CD8-positive, alpha-beta memory T cell (primary cell): ENCODE measurements at places on chromosomes 4 and X.

DNA sequence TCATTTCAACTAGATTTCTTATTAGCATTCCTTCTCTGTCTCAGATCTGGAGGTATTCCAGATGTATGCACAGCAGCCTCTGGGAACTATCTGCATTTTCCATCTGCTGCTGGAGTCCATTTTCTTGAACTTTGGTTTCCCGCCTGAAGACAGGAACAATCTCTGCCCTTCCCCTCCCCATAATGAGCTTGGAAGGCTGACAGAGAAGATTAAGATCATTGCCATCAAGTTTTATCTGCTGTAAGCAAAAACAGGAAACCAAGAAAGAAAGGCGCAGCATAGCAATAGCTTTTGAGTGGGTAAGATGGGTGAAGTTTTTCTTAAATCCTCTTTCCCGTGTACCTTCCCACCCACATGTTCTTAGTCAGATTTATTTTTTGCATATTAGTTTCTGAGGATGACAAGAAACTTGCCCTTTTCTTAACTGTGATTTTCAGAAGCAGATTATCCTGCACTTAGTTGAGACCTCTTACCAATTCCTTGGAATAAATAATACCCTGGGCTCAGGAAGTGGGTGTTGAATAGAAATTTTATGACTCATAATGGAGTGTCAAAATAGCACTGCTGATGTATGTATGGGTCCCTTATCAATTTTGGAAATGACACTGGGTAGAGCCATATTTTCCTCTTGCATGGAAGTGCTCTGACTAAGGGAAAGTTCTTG, 78.3 kb downstream of the CT47B1 start:
- DNase-seq = no peak

- no peak for DNase-seq
Measured at GRCh38 chr4:16415751-16416150, 189.5 kb upstream of the TAPT1 start.

GRCh38 chrX:129779747-129780146, at the start of gene SASH3:
TSS of gene SASH3 (plus strand) at chrX:129779949. CDS start at chrX:129780098, 149 bp downstream.
- DNase-seq = peak; percentile 60

DNA sequence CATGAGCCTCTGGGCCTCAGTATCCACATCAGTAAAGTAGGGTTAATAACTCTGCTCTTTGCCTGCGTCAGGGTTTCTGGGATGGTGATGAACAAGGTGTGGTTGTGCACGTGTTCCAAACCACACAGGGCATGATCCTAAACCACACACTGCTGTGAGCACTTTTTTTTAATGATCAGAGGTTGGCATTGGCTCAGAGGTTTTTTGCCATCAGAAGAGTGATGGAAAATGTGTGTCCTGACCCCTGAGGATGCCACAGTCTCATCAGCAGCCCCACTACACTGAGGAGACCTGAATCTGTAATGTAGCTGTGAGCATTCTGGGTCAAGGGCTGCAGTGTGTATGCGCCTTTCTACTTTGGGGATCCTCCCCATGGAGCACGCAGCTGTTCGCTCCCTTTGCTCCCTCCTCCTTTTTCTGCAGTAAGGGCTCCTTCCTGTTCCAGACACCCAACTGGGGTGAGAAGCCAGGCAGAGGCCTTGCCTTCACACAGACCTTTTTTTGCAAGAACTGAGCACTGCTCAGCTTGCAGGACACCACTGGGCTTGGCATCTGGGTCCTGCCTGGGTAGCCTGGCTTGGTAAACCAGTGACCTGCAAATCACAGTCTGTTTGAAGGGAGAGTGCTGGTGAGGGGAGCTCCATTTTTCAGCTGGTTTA, 87.5 kb downstream of the MAMLD1 start:
- no peak for DNase-seq

GRCh38 chr4:52098618-52099017, 47.5 kb downstream of the SPATA18 start:
- no peak for DNase-seq

DNA sequence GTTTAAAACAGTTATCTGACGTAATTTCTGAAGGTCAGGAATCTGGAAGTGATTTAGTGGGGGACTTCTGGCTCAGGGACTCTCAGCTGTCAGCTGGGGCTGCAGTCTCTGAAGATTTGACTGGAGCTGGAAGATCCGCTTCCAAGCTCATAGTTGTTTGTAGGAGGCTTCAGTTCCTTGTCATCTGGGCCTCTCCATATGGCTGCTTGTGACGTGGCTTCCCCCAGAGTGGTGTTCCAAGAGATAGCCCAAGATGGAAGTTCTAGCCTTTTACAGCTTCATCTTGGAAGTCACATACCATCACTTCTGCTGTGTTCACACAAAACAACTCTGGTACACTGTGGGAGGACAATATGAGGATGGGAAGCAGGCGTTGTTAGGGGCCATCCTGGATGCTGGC, 2.1 kb downstream of the MPC1L start:
- DNase-seq = no peak

DNA sequence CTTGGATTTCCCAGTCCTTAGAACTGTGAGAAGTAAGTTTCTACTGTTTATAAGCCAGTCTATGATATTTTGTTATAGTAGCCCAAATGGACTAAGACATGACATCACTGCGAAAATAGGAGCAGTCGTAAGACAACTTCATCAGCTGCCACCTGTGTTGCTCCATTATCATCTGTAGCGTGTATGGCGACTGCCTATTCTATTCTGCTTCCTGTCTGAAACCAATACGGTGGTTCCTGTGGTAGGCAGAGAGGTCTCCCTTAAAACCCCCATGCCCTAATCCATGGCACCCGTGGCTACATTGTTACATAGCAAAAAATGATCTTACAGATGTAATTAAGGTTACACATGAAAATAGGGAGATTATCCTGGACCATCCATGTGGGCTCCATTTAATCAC, 105.4 kb upstream of the FAT1 start:
- DNase-seq = no peak

- DNase-seq = no peak
Measured at GRCh38 chr4:56914336-56914735, 6.6 kb downstream of the REST start.

GRCh38 chrX:118551426-118551825, 55.8 kb downstream of the DOCK11 start:
- no peak for DNase-seq

- DNase-seq = no peak
Measured at GRCh38 chr4:160265014-160265413, 1162.1 kb downstream of the RAPGEF2 start.

- DNase-seq = no peak
Measured at GRCh38 chr4:113476800-113477199, 284.7 kb downstream of the CAMK2D start.

- no peak for DNase-seq
Measured at GRCh38 chrX:101483705-101484104, 1.6 kb upstream of the ARMCX4 start.

GRCh38 chrX:127570276-127570675, 481.9 kb downstream of the ACTRT1 start:
- DNase-seq = no peak

GRCh38 chr4:188296331-188296730, 157.1 kb downstream of the TRIML1 start:
- DNase-seq = no peak

DNA sequence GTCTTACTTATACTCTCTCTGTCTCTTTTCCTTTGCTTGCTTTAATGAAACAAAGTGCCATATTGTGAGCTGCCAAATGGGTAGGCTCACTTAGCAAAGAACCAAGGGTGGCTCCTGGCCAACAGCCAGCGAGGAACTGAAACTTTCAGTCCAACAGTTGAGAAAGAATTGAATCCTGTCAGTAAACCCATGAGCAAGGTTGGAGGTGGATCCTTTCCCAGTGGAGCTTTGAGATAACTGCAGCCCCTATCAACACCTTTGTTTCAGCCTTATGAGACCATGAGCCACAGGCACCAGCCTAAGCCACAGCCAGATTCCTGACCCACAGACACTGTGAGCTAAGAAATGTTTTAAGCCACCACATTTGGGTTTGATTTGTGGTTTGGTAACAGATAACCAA, 362.2 kb downstream of the PDGFC start:
- no peak for DNase-seq

GRCh38 chr4:73740353-73740778, at the start of gene CXCL8:
TSS of gene CXCL8 (plus strand) at chr4:73740569. CDS start at chr4:73740659, 90 bp downstream.
- DNase-seq = no peak

DNA sequence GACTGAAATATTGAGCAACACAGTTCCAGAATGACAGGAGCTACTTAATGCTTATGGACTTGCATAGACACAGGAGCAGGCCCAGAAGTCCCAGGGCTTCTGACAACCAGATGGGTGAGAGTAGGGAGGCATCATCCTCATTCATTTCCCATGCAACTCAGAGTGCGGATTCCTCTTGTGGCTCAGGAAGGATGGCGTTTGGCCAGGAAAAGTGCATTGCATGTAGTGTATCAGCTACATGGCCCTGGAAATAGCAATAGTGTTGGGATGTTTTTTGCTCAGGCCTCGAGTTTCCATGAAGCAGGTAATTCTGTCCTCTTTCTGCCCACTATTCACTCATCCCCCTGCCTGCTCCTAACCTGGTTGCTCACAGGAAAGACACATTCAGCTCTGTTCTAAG, 136.6 kb downstream of the PDGFRA start:
- DNase-seq = no peak

GRCh38 chr4:93337196-93337595, 491.4 kb upstream of the ATOH1 start:
- DNase-seq = no peak

GRCh38 chr4:188195389-188195985, 56.2 kb downstream of the TRIML1 start:
- DNase-seq = no peak

GRCh38 chr4:184282251-184282713, 64.6 kb upstream of the ENPP6 start:
- DNase-seq = peak; percentile 53

GRCh38 chr4:80265571-80266252, 752 bp upstream of the FGF5 start:
- no peak for DNase-seq

DNA sequence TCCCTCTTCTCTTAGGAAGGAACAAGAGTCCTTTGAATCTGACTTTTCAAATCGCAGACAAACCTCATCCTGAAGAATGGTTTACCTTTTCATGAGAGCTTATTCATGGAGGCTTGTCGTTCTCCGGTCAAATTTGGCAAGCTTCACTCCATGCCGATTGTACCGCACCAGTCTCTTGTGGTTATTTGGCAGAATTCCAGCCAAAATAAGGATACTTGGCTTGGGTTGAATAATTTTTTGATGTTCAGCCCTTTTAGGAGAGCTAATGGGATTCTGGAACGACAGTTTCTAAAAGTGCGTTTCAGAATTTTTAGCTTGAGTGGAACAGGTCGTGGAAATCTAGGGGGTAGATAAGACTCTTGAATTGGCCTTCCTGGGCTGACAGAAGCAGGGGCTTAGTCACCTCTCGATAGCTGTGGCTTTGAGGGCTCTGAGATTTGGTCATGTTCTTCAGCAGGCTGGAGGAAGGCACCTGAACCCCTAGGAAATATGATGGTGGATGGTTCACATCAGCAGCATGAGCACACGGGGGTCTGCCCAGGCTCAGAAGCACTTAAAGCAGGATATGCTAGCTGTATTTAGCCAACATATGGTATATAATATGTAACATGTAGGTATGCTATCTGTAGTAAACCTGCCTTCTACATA, 1.5 kb downstream of the KLHL2 start:
- DNase-seq = no peak

GRCh38 chrX:48648336-48648751, 35.3 kb upstream of the WAS start:
- peak; percentile 3 for DNase-seq

DNA sequence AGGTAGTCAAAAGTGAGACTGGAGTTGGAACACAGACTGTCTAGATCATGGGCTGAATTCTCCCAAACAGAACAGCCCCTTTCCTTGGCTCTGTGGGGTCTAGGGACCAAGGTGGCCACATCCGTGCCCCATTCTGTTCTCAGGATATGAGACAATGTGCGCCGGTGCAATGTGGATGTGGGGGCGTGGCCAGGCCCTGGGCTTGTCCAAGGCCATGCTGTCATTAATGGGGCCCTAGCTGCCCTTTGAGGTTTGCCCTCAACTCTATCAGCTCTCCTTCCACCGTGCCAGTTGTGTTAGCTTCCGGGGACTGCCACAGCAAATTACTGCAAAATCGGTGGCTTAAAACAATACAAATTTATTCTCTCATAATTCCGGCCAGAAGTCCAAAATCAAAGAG, 312.6 kb downstream of the EVC2 start:
- no peak for DNase-seq

DNA sequence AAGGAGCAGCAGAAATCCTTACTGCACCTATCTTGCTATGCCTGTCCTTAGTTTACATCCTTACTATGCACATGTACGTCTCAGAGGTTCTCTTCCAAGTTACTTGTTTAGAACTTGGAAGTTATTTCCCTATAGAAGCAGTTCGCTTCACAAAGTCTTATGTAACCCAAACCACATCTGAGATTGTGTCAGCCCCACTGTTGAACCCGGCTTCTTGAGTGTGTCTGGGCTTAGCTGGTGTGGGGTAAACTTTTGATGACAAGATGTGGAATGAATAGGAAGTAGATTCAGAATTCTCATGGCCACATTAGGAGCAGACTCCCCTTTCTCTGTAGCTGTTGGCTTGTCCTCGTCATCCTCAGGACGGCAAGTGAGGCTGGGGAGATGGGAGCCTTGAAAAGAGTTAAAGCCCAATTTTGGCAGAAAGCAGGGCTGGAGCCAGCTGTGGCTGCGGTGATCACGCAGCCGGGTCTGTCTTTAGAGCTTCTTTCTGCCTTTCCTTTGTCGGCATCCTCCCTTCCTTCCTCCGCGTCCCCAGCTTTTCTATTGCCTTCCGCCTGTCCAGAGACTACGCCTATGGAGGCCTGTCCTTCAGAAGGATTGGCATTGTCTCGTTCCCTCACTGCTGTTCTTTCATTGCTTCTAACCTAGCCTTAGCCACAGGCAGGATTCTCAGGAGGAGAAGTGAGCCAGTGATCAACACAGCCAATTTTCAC, 23.0 kb upstream of the LIMCH1 start:
- DNase-seq = no peak

DNA sequence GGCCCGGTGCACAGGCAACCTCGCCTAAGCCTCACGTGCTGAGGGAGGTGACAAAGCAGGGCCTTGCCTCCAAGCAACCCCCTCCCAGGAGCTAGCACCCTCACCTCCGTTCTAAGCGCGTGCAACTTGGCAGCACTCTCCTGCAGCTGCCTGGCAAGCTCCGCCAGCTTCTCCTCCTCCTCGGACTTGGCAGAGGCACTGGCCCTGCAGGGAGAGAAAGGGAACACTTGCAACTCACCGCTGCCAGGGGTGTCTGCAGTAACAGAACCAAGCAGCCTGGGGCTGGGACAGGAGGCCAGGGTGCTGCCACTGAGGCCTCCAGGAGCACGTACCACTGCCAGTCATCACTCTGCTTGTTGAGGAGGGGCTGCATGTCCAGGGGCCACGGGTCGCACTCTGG, 10.3 kb upstream of the TREX2 start:
- no peak for DNase-seq

GRCh38 chr4:89722517-89722916, 114.4 kb downstream of the SNCA start:
- no peak for DNase-seq

DNA sequence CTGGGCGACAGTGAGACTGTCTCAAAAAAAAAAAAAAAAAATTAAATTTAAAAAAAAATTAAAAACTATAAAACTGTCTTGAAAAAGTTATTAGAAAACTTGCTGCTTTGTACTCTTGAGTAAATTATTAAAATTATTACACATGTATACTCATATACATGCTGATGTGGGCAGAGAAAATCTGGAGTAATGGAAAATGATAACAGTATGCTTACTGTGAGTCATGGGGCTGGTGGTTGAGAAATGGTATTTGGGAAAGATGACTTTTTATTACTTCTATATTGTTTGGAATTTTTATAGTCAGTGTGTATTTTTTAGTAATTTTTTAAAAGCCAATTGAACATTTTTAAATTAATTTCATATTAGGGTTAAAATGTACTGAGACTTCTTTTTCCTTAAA, 7.5 kb downstream of the YY2 start:
- DNase-seq = no peak

- DNase-seq = no peak
Measured at GRCh38 chr4:89909889-89910288, 15.2 kb downstream of the MMRN1 start.
